ENCODE measurements at places on chromosomes 16 and 17.

DNA sequence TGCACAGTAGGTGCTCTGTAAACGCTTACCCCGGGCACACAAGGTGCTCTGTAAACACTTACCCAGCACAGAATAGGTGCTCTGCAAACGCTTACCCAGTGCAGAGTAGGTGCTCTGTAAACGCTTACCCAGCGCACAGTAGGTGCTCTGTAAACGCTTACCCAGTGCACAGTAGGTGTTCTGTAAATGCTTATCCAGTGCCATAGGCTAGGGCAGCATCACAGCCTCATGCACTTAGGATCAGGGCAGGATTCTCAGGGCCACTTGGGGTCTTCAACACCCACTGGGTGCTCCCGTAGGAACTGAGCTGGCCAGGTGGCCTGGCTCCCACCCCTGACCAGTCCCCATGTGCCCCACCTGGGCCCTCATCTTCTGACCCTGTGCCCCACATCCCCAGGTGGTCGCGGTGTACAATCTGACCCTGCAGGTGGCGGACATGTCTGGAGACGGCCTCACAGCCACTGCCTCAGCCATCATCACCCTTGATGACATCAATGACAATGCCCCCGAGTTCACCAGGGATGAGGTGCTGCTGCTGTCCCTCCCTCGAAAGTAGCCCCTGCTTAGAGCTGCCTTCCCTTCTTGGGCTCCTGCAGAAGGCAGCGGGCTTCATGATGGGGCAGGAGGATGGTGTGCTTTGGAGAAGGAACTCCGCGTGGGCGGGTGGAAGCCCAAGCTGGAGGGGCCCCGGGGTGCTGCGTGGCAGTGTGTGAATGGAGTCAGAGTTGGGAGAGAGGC is 13.1 kb downstream of the SLC22A31 start:
- DNase-seq, result no peak

- DNase-seq, result no peak
Observed at GRCh38 chr17:48718227-48718760, 4.0 kb downstream of the PRAC1 start.

GRCh38 chr16:3170440-3171180 is 17.4 kb upstream of the OR1F1 start:
- no peak for DNase-seq

GRCh38 chr17:73801455-73802100 is 157.3 kb upstream of the SDK2 start:
- no peak for DNase-seq

- DNase-seq, result no peak
Observed at GRCh38 chr16:11392041-11392581, 46.9 kb downstream of the RMI2 start.

- no peak for DNase-seq
Observed at GRCh38 chr17:66514227-66514806, 211.9 kb downstream of the PRKCA start.

DNA sequence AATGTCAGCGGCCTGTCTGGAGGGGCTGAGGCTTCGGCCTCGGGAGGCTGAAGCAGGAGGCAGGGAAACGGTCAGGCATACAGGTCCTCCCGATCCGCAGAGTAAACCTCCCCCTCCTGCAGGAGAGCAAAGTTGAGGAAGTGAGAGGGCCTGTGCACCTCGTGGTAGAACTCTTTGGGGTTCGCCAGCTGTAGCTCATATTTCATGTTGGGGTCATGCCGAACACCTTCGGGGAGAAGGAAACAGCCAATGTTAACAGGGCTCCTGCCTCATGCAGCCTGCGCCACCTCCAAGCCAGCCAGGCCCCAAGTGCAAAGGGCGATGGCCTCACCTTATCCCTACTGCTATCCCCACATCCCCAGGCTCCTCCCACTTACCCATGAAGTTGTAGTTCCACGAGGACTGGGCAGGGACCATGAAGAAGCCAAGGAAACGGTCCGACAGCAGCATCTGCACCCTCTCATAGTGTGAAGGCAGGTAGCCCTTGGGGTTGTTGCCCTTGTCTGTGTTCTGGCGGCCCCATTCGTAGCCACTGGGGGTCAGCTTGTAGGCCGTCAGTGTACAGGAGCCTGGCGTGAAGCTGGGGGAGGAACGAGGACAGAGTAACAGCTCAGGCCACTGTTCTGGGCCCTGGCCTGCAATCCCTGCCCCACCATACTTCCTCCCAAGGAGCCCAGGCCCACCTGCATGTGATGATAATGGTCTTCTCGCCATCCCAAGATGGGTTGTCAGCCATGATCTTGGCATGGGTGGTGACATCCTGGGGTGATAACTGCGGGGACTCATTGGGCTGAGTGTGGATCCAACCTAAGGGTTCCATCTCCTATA is 1.3 kb upstream of the RILP start:
- no peak for DNase-seq

All from NCI-H1417 (cell line).